ENCODE measurements at places on chromosomes 2 and 18.

GRCh38 chr2:28546242-28546641 lies 50.4 kb downstream of the PLB1 start:
- no peak for DNase-seq

DNA sequence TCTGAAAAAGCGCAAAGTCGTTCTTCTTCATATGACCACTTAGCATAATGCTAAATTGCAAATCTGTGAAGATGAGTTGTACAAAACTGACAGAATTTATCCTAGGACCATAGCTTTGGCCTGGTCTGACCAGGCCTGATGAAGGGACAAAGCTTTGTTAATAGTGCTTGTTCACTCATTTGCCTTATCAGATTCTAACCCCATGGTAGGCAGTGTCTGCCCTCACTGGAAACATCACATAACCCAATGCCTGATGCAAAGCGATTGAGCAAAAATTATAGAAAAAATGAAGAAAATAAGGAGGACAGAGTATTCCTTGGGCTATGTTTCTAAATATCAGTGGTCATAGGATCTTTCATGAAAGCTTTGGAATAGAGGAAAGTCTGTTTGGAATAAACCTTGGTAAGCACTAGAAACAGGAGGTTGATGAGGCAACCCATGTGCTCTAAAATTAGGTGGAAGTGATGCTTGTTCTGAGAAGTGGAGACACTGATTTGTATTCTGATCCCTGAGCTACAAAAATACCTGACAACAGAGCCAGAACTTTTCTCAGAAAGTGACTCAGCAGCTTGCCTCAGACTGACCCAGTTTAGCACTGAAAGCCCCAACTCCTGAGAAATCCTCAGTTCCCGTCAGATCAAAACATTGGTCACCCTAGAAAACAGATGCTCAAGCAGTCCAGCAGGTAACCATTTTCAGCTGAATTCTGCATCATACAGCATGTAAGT lies 131.4 kb upstream of the MAPRE2 start:
- DNase-seq = no peak

DNA sequence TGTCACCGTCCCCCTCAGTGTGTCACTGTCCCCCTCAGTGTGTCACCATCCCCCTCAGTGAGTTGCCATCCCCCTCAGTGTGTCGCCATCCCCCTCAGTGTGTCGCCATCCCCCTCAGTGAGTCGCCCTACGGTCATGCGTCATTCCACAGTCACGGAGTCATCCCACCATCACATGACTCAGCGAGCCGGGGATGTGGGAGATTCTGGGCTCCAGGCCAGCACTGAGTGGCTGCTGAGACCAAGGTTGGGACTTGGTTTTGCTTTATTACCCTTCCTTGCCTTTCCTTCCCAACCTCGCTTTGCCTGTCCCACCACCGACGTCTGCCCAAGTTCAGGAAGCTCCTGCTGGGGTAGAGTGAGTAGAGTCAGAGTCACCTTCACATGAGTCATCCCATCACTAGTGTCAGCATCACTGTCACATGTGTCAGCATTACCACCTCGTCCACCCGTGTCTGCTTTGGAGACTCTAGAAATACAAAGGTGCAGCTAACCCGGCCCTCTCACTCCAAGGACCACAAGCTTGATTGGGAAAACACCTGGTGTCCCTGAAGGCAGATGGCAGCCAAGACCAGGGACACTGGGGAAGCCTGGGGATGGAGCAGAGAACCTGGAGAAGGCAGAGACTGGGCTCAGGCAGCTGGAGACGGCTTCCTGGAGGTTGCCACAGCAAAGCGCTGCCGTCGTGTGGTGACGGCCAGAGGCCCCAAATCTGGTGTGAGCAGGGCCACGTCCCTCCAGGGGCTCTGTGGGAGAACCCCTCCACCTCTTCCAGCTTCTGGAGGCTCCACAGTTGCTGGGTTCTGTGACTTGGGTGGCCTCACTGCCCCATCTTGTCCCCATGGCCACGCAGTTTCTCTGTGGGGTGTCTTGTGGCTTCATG lies 485.2 kb upstream of the SALL3 start:
- no peak for DNase-seq

- DNase-seq = no peak
Measured at GRCh38 chr2:227796045-227796711, 17.5 kb upstream of the CCL20 start.

DNA sequence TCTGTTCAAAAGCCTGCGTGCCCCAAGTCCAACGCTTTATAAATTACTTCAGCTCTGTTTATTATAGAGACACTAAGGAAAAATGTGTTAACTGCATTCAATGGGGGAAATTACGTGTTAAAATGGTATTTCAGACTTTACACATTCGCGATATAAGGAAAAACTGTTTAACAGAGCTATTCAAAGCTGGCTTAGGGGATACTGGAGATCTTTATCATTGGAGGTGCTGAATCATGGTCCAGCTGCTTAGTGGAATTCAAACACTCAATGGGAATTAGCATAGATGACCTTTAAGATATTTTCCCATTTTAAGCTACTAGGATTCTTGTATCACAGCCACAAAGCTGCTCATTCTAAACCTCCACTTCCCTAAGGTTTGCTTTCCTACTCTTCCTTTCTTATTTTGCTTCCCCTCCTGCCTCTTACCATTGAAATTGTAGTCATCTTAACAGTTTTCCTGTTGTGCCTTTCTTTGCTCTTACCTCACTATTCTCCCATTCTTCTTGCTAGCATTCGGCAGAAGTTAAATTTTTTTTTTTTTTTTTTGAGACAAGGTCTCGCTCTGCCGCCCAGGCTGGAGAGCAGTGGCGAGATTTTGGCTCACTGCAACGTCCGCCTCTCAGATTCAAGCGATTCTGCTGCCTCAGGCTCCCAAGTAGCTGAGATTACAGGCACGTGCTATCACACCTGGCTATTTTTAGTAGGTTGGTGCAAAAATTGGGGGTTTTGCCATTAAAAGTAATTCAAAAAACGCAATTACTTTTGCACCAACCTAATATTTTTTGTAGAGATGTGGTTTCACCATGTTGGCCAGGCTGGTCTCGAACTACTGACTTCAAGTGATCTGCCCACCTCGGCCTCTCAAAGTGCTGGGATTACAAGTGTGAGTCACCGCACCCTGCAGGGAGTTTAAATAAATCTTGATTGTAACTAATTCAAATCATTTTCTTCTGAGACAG lies 6.5 kb downstream of the SULT6B1 start:
- DNase-seq = no peak

DNA sequence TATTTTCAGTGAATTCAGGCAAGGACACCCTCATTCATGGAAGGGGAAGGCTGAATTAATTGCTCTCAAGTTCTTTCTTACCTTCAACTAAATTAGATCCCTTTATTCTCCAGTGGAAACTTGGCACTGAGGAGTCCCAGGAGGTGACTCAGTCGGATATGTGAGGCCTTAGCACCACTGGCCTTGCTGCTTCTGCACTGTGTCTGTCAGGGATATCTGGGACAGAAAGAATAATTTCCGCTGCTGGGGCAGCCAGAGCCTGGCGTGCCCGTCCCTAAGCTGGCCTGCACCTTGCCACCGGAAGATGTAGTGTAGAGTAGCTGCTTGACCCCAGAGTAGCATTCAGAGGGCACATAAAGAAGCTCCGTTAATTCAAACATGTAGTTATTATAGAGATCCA lies 53.4 kb downstream of the LIMS1 start:
- no peak for DNase-seq

DNA sequence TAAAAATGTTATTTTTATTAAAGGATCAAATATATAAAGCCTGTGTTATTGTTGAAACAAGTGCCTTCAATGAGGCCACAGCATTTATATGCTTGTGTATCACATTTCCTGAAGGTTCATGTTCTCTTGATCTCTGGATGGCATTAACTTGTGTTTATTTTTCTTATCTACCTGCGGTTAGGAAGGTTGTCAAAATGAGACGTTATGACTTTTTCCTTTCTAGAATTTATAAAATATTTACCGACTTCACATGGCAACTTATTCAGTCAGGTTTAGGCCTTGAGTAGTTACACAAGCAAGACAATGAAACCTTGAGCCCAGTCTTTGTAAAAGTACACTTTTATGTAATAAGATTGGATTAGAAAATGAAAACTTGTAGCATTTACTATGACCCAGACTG lies 196.4 kb upstream of the ACVR2A start:
- no peak for DNase-seq

DNA sequence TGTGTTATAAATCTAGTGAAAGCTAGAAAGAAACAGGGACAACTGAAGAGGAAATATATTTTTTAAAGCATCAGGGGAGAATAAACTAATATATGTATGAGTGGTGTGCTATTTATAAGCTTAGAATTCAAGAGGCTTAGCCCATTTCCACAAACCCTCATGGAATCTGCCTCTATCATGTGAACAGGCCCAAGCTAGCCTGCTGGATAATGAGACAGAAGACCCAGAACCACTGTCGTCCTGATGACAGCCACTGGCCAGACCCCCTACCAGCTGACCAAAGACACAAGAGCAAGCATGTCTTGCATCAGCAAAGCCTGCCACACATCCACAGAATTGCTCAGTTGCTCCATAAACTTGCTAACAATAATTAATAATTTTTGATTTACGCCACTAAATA lies 382.3 kb upstream of the NXPH2 start:
- DNase-seq = no peak

GRCh38 chr2:197294260-197294659 lies 16.3 kb downstream of the ANKRD44 start:
- DNase-seq = no peak
